ENCODE measurements at places on chromosomes 5 and 9. TPM values are rescaled to one million over a fixed set of nuclear protein-coding genes. Genes with fewer than 3 reads are reported as not detected.

The NUTM2F gene
- polyA plus RNA-seq = not detected

The KCNIP1 gene
- polyA plus RNA-seq = 0.13 TPM

The CDHR2 gene
- polyA plus RNA-seq = 0.02 TPM

The FGF18 gene
- polyA plus RNA-seq = 1.8 TPM

The FBLL1 gene
- 0.23 TPM for polyA plus RNA-seq

The ACER2 gene
- 1.2 TPM for polyA plus RNA-seq

The HOMER1 gene
- 2.0 TPM for polyA plus RNA-seq

The PROB1 gene
- 0.33 TPM for polyA plus RNA-seq

The PCDHGA11 gene
- 0.81 TPM for polyA plus RNA-seq

The AIF1L gene
- 4.5 TPM for polyA plus RNA-seq

The MYMK gene
- not detected for polyA plus RNA-seq

The SLC6A7 gene
- 0.03 TPM for polyA plus RNA-seq

DNA sequence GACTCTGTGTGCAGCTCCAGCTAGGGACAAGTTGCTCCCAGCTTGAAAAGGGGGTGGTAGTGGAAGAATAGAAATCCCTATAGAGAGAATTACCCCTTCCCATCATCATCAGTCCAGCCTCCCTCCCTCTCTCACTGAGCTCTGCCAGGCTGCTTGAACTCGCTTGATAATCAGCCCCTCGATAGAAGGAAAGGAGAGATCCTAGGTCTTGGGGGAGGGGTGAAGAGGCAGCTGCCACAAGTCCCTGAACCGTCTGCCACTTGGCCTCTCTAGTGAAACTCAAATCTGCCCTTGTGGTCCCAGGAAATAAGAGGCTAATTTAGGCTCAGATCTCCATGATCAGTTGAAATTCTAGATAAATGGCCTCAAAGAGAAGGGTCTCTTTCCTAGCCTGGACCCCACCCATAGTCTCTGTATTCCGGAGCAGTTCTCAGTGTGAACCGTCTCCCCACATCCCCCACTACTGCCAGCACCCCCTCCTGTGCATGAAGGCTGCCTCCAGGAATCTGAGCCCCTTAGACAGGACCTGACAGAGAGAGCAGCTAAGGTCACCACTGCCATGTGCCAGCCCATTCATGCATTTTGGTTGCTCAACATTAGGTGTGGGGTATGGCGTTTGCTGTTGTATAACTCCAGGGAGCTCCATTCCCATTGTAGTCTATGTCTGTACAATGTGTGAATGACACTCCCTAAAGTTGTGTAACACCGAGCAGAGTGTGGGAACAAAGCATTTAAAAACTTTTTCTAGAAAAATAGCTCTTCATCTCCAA is 5.5 kb downstream of the DNAJB5 start:
- DNase-seq = no peak

DNA sequence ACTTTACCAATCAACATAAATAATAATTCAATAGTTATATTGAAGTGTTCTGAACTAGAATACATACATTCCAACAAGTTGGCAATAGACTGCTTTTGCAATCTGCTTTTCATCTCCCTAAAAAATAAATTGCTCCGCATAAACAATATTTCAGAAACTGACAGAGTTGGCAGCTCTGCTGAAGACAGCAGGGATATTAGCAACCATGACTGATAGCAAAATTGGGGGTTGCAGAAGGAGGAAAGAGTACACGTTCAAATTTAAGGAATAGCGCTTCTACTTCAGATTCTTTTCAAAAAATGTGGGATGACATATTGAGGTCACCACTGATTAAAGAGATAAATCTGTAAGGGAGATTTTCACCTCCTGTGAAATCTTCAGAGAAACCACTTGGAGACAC is 521.2 kb downstream of the DTWD2 start:
- no peak for DNase-seq

DNA sequence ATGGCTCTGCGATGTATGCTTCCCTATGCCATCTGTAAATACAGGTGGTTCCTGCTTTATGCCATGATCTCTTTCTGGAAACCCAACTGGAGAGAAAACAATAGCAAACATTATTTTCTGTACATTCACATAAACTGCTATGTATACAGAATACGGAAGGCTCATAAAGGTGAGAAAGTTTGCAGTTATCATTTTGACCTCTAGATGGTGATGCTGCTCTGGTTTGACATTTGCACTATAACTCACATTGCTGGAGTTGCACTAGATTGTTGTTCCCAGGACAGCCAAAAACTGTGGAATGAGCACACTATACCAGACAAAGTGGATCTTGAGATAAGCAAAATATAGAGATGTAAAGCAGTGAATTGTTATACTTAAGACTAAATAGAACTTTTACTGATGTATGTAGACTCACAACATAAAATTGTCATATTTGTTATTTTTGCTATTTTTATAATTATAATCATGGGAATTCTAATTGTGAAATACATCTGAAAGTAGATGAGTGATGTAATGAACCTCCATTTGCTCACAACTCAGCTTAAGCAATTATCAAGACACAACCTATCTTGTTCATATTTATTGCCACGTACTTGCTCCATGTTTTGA is 246.5 kb downstream of the PTPRD start:
- DNase-seq = peak; percentile 69

- DNase-seq = no peak
Observed at GRCh38 chr5:16918156-16918555, 17.9 kb downstream of the MYO10 start.

- no peak for DNase-seq
Observed at GRCh38 chr5:100772548-100772947, 130.5 kb downstream of the ST8SIA4 start.

GRCh38 chr5:119274767-119275130 is 81.1 kb upstream of the TNFAIP8 start:
- no peak for DNase-seq

- DNase-seq = no peak
Observed at GRCh38 chr9:95250462-95251221, 66.9 kb downstream of the FANCC start.

- DNase-seq = no peak
Observed at GRCh38 chr9:117074784-117075520, 339.9 kb downstream of the ASTN2 start.

DNA sequence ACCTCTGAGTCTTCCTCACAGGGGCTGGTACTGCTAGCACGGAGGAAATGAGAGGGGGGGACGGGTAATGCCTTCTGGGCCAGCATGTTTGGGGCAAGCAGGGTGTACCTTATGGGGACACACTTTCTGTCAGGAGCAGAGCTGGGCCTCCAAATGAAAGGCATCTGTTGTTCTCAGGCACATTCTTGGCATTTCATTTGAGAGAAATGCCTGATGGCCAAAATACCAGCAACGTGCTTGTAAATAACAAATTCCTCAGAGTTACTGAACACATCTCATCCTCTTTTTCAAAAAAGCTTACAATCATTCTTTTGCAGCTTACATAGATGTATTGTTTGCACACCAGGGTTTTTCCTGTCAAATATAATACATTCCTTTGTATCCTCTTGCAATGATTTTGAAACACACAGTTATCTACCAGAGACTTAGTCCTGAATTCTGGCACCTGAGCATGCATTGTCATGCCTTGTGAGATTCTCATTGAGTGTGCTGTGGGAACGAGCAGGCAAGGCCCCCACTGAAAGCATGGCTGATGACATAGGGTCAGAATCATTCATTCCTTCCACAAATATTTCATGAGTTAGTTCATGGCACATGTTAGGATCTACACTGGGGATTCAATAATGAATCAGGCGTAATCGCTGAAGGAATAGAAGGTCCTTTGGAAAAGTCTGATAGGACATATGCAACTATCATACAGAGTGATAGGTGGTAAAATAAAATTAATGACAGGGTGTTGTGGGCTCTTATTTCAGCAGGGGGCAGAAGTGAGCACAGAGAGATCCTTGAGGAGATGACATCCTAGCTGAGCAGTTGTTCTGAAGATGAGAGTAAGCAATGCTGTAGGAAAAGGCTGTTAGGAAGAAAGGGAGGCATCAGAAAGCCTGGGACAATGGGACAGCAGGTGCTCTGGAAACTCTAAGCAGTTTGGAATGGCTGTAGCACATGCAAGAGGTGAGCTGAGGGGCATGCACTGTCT is 260.9 kb upstream of the TUT7 start:
- DNase-seq = peak; percentile 69

DNA sequence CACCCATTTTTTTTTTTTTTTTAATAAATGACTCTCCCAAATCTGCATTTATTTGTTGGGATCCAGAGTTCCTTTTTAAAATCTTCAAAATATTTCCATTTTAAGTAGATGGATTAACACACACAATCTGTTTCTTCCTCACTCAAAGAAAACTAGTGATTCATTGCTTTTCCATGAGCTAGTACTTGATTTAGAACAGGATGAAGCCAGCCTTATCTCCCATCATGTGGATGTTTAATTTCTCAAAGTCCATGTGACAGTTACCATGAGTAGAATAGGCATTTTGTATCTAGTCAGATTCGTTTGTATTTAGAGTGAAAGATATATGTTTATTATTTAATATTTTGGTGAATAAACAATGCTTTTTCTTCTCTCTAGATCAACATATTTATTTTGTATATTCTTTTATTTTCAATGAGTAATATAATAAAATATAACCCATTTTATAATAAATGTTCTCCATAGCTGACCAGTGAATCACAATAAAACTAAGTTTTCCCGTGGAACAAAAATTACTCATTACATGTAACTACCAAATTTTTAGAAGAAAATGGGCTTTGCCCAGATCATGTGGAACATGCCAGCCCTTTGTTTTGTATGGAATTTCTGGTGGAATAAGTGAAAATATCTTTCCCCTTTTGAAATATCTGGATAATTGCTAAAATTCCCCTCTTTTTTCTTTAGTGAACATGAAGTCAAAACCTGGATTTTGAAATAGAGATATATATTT is 54.9 kb upstream of the RPS23 start:
- no peak for DNase-seq

DNA sequence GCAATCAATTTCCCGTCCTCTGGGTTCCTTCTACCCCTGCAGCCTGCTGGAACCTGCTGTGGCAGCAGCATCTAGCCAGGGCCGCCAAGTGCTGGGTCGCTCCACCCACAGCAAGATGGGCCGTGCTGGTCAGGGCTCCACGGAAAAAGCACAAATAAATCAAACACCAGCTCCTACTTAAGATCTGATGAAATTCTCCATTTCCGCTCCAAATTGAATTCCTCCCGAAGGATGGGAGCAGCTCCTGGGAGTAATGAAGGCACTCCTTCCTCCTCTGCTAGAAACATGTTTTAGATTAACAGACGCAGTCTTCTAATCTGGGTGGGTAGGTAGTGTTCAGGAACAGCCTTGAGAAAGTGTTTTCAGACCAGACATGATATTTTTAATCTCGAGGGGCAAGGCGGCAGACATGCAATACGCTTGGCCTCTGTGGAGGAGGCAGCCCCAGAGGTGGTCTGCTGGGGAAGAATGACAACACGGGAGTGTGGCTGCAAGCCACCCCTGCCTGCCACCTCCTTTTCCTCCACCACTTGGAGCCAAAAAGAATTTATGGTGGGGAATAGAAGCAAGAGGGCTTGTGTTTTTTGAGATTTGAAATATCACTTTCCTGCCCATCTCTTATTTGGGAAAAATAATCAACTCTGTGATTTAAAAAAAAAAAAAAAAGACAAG is 194.1 kb downstream of the AOPEP start:
- no peak for DNase-seq

DNA sequence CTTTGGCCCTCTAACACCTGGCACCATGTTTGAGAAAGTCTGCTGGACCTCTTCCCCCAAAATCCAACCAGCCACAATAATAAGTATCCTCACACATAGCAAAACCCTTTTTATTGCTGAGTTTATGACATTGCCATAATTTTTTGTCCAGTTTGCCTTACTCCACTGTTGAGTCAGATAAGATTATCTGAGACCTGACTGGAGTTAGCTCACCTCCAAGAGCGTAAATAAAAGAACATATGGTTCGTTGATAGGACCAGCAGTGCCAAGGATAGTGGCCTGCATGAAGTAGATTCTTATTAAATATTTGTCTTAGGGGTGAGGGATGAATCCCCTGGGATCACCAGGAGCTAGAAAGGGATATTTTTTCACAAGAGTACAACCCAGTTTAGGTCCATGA is 510.6 kb upstream of the MPDZ start:
- no peak for DNase-seq

- DNase-seq = no peak
Observed at GRCh38 chr5:171808951-171809350, 23.3 kb downstream of the SMIM23 start.

- peak; percentile 61 for DNase-seq
Observed at GRCh38 chr9:133600739-133601138, 8.4 kb downstream of the FAM163B start.

DNA sequence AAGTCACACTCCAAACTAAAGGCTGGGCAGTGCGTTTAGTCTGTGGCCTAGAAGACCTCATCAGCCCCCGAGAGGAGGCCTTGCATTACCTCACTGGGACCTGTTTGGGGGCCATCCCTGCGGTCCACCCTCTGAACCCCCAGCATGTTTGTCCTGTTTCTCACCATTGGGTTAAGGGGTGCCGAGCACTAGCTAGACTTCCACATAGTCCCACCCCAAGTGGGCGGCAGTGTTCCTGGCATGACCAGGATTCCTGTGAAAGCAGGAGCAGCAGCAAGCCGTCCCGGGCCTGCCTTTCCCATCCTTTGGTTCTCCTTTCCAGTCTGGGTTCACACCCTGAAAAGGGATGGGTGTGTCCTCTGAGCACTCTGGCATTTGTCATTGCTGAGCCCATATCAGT is 26.6 kb upstream of the SAP30L start:
- DNase-seq = no peak

DNA sequence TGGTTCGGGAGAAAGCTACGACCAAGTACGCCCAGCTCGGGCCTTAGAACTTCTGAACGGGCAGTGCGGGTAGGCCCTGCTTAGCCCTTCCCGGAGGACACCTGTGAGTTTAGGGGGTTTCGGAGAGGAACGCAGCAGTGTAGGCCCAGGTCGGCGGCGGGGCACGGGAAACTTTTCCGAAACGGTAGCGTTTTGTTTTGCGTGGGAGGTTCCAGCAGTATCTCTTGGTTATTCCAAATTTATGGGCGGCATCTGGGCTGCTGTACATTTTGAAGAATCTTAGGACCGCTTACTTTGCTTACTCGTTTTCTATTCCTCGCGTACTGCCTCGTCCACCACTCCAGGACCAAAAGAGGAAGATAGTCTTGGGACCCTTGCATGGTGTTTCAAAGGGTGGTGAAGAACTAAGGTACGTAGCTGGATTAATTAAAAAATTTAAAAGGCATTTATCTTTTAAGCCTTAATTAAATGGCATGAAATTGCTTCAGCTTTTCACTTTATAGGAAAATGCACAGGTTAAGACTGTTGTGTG is 492 bp downstream of the TENT2 start:
- no peak for DNase-seq

DNA sequence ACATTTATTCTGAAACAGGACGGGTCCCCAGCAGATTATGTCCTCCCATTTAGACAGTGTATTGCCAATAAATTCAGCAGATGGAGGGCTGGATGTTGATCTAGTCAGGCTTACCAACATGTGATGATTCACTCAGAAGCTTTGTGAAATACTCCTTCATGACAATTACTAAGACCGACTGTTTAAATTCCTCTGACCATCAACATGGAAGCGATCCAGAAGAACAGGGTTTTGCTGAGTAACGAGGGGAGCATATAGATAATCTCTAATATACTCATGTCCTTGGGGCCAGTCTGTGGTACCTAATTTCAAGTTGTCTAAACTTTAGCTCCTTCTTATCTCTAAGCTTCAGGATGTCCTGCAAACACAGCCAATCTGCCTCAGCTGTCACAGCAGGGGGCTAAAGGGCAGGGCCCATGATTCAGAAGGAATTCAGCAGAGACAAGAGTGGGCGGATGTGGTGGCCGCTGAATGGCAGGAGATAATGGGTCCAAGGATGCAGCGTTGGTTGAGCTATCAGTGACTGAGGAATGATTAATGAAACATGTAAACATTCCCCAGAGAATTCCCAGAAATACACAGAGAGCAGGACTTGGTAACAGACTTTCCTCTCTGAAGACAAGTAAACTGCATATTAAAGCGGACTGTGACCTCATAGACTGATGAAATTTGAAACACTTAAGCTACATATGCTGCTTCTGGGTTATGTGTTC is 109.4 kb downstream of the ANKRD55 start:
- peak; percentile 85 for DNase-seq

Data from lung (tissue), 17 donors.